ENCODE measurements at places on chromosomes 3 and 15.

- no peak for DNase-seq
Observed at GRCh38 chr3:47348411-47349154, 32.2 kb upstream of the PTPN23 start.

GRCh38 chr15:96766366-96766765 lies 435.9 kb downstream of the NR2F2 start:
- DNase-seq, result no peak

DNA sequence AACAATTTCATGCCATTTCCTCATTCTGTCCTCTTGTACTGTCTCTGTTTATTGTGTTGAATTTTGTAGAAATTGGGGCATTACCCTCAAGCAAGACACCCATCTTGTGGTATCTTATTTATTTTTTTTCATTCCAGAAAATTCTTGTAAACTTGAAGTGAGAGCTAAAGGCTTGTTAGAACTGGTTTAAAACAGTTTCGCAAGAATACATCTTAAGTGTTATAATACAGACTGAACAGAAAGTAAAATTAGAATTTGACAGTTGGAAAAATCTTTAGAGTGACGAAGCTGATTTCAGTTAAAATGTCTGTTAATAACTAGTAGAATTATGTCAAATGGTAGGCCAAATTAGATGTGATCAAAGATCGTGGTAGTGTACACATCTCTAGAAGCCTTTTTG lies 26.9 kb downstream of the RNF13 start:
- no peak for DNase-seq

- DNase-seq, result no peak
Observed at GRCh38 chr15:42726114-42726513, 10.8 kb downstream of the CDAN1 start.

DNA sequence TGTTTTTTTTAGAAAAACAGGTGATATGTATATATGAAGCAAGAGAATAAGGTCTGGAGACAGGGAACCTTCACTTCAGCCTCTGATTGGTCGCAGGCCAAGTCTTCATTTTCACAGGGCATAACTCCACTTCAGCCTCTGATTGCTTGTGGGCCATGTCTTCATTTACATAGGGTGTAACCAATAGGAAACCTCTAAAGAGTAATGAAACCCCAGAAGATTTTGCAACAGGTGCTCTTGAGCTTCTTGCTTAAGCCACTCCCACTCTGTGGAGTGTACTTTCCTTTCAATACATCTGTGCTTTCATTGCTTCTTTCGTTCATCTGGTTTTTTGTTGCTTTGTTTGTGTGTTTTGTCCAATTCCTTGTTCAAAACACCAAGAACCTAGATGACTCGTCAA lies 22.6 kb upstream of the SCG3 start:
- no peak for DNase-seq

DNA sequence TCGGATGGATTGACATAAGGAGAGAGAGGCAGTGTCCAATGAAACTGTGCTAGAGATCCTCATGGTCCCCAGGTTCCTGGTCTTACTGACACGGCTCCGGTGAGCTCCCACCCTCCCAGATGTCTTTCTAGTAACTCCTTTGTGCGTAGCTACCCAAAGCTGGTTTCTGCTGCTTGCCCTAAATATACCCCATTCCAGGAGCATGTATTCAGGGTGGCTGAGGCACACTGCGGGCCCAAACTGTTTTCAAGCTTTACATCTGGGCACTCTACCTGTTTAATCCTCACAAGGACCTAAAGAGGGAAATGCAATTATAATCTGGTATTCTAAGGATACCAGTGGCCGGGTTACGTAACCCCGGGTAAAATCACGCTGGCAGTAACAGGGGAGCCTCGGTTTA lies 161.2 kb upstream of the NSMCE3 start:
- no peak for DNase-seq

DNA sequence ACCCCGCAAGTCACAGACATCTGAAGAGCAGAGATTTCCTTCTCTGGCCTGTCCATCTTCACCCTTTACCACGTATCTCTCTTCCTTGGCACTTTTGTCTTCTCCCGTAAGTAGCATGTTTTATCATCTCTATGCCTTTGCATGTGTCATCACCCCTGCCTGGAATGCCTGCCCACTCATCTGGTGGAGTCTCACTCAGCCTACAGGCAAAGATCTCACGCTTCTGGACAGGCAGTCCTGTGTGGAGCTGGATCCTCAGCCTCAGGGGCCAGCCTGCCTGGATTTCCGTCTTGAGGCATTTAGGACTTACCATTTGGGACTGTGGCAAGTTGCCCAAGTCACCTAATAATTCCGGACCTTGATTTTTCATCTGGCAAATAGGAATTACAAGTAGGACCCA lies 114.3 kb upstream of the CACNA2D3 start:
- no peak for DNase-seq

GRCh38 chr3:126499401-126499800 lies 18.2 kb downstream of the UROC1 start:
- DNase-seq, result no peak

GRCh38 chr3:45188719-45189659 lies 37.1 kb downstream of the TMEM158 start:
- DNase-seq, result no peak

DNA sequence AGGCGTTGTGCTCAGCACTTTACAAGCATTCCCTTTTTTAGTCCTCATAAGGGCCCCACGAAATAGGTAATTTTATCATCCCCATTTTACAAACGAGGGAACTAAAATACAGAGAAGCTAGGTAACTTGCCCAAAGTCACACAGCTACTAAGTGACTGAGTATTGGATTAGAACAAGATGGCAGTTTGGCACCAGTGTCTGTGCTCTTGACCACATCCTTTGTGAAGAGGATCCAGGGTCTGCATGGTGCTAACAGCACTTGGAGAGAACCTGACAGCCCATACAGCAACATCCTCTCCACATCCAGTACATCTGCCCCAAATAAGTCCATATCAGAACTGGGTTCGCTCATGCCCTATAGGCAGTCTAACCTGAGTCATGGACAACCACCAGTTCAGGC lies 21.8 kb upstream of the DAPK2 start:
- no peak for DNase-seq

DNA sequence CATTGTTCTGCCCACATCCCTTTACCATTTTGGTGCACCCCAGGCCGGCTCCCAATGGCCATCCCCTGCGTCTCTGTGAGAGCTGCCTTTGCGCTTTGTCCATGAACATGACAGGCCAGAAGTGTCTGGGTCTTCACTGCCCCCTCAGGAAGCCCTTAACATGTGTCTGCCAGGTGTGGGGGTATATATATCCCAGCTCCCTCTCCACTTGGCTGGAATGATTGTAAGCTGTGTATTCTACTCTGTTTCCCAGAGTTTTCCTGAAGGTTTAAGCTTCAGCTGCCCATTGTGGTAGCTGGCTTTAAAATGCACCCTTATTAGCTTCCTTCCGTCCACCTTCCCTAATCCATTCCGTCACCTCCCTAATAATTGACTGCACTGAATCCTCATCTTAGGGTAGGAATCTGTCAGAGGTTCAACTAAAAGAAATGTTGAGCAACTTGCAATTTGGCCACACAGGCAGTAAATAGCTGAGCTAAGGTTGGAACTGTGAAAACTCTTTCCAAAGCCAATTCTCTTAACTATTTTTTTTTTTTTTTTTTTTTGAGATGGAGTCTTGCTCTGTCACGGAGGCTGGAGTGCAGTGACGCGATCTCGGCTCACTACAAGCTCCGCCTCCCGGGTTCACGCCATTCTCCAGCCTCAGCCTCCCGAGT lies 30.4 kb upstream of the UBE2E1 start:
- DNase-seq, result no peak

DNA sequence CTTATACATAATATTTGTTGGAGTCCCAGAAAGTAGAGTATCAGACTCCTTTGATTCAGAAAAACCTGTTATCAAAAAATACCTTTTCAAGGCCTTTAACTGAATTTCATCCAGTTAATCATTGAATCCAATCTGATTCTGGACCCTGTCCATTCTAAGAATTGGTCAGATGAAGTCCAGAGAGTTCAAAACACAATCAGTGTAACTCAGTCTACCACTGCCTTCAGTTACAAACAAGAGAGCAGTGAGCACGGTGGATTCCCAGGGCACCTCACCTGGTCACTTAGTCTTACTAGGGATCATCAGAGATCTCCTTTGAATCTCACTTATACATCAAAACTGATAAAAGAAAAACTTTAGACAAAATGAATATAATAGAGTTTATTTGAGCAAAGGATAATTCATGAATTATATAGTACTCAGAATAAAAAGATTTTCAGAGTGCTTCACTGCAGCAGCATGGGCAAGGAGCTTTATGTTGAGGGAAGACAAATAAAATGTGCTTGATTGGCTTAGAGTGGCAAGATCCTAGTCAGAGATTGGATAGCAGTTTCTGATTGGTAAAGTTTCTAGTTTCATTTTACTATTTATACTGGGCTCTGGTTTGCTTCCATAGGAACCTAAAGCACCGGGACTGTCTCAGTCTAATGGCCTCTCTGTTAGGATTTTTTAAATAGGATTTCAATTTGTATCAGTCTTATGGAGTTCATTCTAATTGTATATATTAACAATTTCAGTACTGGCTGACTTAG lies 474.9 kb upstream of the GOLIM4 start:
- no peak for DNase-seq

- DNase-seq, result no peak
Observed at GRCh38 chr3:139473155-139473771, 3.1 kb downstream of the RBP2 start.

- DNase-seq, result no peak
Observed at GRCh38 chr3:157094751-157095480, 65.0 kb downstream of the CCNL1 start.

DNA sequence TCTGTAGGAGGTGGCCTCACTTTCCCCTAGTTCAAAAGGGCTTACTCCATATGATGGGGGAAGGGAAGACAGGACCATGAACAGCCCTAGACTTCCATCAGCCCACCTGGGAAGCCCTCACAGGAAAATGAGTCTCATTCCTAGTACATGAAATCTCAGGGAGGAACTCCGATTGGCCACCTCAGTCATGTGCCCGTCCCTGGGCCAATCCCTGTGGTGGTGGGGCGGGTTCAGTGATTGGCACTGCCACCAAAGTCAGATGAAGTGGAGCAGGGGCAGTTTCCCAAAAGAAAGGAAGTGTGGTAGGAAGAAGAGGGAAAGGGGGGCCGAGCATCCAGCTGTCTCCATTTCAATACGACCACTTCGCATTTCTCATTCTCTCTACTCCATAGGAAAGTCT lies 25.9 kb upstream of the GP9 start:
- no peak for DNase-seq

GRCh38 chr3:61783993-61784718 lies 222.8 kb downstream of the PTPRG start:
- DNase-seq, result peak; percentile 60

DNA sequence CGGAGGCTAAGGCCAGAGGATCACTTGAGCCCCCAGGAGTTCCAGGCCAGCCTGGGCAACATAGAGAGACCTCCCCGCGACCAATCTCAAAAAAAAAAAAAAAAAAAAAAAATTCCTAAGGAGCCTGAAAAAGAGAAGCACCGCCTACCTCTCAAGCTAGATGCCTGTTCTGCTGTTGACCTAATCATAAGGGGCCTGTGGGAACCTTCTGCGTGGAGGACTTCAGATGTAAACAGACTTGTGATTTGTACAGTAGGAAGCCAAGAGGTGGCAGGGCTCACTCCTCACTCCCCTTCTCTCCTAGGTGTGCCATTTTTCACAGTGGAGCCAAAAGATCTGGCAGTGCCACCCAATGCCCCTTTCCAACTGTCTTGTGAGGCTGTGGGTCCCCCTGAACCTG lies 3.2 kb downstream of the TYRO3 start:
- DNase-seq, result no peak

DNA sequence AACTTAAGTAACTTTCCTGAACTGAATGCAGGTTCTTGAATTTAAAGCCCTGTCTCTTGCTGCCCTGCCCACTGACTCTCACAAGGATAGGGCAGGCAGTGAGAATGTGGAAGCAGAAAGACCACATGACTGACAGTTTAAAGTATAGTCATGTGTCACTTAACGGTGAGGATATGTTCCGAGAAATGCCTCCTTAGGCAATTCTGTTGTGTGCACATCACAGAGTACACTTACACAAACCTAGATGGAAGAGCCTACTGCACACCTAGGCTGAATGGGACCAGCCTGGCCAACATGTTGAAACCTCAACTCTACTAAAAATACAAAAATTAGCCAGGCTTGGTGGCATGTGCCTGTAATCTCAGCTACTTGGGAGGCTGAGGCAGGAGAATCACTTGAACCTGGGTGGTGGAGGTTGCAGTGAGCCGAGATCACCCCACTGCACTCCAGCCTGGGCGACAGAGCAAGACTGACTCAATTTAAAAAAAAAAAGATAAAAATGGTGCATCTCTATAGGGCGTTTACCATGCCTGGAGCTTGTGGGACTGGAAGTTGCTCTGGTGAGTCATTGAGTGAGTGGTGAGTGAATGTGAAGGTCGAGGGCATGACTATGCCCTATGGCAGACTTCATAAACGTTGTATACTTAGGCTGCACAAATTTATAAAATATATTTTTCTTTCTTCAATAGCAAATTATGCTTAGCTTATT lies 18.9 kb upstream of the COPG1 start:
- DNase-seq, result no peak

DNA sequence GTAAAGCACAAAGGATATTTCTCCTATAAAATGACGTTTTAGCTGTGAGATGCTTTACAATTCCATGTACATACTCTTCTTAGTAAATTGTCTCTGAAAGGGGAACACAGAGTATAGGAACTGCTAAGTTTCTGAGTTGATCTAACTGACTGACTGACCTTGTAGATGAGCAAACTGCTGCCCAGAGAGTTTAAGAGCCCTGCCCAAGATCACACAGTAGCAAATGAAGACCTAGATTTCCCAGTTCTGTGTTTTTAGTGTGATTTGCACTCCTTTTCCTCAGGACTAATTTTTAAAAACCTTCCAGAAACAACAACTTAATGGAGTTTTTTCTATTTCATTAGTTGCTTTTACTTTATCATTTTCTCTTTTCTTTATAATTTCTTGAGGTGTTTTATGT lies 247.7 kb downstream of the PDCD6IP start:
- no peak for DNase-seq

DNA sequence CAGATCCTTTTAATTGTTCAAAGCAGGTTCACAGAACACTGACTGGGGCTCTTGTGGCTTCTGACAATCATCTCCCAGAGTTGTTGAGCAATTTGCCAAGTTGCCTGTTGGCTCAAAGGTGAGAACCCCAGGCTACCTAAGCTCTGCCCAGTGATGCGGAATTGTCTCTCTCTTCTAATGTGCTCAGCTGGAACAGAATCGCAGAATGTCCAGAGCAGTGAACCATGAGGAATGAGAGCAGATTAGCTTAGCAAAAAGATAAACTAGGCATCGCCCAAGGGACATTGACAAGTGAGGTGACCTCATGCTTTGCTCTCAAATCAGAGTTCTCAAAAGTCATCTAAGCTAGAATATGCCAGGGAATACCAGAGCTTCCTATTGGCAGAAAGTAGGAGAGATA lies 148.1 kb downstream of the WDR76 start:
- no peak for DNase-seq

- no peak for DNase-seq
Observed at GRCh38 chr15:57509126-57509525, 82.6 kb upstream of the MYZAP start.

Measured in non-pigmented ciliary epithelial cell (primary cell).